DMS79 (cell line): ENCODE measurements at places on chromosomes 3 and 15.

GRCh38 chr3:36488077-36488789 lies 107.9 kb downstream of the STAC start:
- no peak for DNase-seq

- no peak for DNase-seq
These were observed 212.5 kb downstream of the OSBPL10 start for GRCh38 chr3:31768479-31769125.

DNA sequence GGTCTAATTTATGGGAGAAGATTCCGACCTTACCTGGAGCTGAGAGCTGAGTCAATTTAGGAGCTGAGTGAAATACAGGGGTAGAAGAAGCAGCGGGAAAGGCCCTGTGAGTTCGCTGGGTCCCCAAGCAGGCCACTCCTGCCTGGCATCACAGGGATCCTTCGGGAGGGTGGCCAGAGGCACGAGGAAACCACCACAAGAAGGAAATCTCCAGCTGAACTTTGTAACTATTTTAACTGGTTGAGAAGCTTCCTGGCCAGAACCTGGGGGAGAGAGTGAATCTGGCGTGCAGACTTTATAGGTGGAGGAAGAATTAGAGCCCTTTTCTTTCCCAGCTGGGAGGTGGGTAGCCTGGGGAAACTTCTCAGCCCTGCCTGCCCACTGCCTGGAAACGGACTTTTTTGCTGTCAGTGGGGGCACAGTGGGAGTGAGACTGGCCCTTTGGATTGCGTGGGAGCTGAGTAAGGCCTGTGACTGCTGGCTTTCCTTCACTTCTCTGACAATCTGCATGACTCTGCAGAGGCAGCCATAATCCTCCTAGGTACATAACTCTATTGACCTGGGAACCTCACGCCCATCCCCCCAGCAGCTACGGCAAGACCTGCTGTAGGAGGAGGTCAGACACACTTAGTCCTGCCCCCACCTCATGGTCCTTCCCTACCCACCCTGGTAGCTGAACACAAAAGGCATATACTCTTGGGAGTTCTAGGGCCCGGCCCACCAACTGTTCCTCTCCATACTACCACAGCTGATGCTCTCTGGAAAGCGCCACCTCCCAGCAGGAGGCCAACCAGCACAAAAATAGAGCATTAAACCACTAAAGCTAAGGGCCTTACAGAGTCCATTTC lies 340.7 kb downstream of the CNTN3 start:
- no peak for DNase-seq

GRCh38 chr15:90595763-90596155 lies 66.0 kb downstream of the CRTC3 start:
- DNase-seq, result no peak

GRCh38 chr3:71582612-71583565 lies 639 bp downstream of the FOXP1 start:
- DNase-seq, result no peak

GRCh38 chr3:188178293-188178936 lies 24.5 kb downstream of the LPP start:
- no peak for DNase-seq

- DNase-seq, result peak; percentile 21
These were observed 559 bp upstream of the LRRN1 start for GRCh38 chr3:3798631-3799113.

DNA sequence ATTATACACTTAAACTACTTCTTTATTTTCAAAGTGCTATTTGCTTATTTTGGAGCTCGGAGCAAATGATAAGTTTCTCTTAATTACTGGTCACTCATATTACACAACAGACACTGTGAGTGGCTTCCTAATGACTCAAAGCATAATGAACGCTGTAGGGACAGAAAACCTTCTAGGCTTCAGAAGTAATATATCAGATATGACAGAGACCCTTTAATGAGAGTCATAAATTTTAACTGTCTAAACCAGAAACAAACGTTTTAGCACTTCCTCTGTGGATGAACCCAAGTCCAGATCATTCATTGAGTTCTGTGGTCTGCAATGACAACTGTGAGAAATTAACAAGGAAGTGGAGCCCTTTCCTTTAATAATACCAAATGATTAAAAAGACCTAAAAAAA lies 66.6 kb downstream of the ARPP21 start:
- no peak for DNase-seq

- DNase-seq, result no peak
These were observed 307.6 kb downstream of the GAP43 start for GRCh38 chr3:115930922-115931321.
